ENCODE measurements at places on chromosomes 3 and 15.

GRCh38 chr15:97995881-97996603 lies 35.5 kb downstream of the ARRDC4 start:
- DNase-seq = peak; percentile 61

DNA sequence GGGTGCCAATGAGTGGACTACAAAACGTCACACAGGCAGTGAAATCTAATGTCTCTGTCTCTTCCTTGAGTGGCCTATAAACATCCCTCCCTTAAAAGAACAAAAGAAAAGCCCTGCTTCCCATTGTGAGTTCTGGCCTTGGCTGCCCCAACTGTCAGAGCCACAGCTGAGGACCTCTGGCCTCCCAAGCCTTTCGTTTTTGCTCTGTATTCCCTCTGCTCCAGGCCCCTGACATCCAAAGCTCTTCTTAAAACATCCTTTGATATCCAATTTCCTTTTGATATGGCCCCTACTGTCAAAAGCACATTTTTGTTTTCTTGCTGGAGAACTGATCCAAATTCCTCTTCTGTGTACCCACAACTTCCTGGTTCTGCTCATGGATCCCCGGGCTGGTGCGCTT lies 126.8 kb downstream of the RORA start:
- no peak for DNase-seq

GRCh38 chr3:131028844-131029243 lies 2.2 kb downstream of the NEK11 start:
- DNase-seq = no peak

DNA sequence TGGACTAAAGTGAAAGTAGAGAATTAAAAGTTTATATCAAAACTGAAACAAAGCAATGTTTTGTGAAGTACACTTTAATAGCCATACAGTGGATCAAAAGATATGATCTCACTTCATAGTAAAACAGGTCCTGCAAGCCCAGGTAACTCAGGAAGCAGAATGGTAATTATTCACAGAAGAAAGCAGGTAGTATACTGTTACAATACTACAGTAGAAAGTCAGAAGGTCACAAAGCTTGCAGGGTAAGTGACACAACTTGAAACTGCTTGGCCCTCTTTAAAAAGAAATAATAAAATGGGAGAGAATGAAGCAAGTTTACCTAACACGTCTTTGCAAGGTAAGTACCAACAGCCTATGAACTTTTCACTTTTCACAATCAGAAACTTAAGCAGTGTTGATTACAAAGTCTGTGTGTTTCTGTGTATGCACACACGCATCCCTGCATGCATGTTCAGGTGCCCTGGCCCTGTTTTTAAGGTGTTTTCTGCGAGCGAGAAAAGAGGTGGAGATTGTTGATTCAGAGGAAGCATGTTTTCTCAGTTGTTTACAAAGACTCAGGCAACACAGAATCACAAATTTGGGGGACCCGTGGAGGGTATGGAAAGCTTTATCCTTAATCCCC lies at the start of gene NAALADL2:
Gene NAALADL2 (plus strand): TSS at position 221 of the 622 bp plus-strand sequence.
- no peak for DNase-seq

- DNase-seq = peak; percentile 24
These were observed 165.5 kb downstream of the ECT2 start for GRCh38 chr3:172915911-172916514.

DNA sequence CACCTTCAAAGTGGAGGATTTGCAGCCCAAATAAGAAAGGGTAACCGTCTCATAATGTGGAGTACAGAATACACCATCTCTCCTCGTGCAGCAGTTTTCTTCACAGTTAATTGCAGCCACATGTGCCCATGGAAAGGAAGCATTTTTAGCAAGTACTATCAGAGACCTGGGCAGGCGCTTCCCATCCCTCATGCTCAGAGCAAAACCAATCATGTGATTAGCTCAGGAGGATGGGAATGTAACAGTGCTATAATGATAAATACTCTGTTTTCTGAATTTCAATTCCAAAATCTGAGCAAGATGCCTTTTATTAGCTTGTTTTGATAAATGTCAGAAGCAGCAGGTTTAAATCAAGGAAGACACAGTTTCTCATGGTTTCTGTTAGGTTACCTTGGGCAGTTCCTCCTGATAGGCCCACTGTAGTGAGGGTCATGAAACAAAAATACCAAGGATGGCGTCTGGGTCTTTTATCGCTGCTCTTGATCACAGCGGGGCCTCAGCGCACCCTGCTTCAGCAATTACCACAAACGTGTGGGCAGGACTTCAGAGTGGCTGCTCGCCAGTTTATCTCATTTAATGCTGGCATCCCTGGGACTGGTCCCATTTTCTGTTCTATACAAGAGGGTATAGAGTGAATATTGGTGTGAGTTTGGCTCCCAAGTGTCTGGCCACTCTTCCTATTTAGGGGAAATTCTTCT lies 92.6 kb upstream of the VGLL4 start:
- no peak for DNase-seq

- DNase-seq = no peak
These were observed 62.4 kb upstream of the ADPGK start for GRCh38 chr15:72845981-72846383.

- no peak for DNase-seq
These were observed 118.5 kb downstream of the EEFSEC start for GRCh38 chr3:128271536-128272332.

GRCh38 chr3:134059671-134060560 lies 30.2 kb upstream of the SLCO2A1 start:
- no peak for DNase-seq

GRCh38 chr3:45968706-45969105 lies 25.4 kb downstream of the CXCR6 start:
- no peak for DNase-seq

GRCh38 chr3:192889679-192890078 lies 28.0 kb downstream of the MB21D2 start:
- DNase-seq = no peak

GRCh38 chr3:152176241-152176640 lies 92.5 kb upstream of the MBNL1 start:
- DNase-seq = no peak
